CD4-positive, alpha-beta T cell treated with Interleukin-17A for 4 hours (primary cell): ENCODE measurements at places on chromosomes 13 and 19.

DNA sequence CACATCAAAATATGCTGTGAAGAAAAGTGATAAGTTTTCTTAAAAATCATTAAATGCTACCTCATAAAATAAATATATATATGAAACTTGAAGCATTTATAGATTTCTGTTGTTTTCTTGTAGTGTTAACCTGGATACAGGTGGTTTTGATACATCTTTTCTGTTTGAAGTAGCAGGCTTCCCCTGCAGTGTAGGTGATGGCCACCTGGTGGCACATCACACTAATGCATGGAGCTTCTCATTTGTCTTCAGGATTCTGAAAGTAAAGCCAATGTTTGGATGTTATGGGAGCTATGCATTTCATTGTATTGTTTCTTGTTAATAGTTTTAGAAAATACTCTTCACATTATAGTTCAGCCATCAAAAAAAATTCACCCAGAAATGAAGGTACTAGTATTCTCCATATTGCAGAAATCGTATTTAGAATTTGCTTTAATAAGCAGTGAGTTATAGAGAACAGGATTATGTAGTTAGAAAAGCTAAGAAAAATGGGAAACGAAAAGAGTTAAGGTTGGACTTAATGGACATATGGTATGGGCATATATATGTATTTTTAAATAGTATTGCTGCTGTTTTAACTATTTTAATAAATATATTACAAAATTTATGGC lies 18.7 kb downstream of the GPR180 start:
- peak; percentile 23 for DNase-seq

GRCh38 chr13:109737606-109738005 lies 48.8 kb downstream of the IRS2 start:
- DNase-seq: no peak

DNA sequence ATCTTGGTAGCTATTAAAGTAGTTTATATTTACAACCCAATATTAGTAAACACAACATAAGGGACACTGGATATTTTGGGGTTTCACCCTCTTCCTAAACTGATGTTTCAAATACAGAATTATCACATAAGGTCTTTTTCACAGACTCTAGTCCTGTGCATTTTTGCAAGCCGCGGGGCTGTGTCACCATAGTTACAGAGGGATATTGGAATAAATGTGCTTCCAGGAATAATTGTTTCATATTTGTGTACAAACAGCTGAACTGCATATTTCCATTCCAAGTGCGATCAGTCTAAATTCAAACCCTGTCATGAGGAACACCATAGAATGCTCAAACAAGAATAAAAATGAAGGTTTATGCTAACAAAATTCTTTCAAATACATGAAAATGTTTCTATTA lies 762.5 kb upstream of the ARGLU1 start:
- no peak for DNase-seq

DNA sequence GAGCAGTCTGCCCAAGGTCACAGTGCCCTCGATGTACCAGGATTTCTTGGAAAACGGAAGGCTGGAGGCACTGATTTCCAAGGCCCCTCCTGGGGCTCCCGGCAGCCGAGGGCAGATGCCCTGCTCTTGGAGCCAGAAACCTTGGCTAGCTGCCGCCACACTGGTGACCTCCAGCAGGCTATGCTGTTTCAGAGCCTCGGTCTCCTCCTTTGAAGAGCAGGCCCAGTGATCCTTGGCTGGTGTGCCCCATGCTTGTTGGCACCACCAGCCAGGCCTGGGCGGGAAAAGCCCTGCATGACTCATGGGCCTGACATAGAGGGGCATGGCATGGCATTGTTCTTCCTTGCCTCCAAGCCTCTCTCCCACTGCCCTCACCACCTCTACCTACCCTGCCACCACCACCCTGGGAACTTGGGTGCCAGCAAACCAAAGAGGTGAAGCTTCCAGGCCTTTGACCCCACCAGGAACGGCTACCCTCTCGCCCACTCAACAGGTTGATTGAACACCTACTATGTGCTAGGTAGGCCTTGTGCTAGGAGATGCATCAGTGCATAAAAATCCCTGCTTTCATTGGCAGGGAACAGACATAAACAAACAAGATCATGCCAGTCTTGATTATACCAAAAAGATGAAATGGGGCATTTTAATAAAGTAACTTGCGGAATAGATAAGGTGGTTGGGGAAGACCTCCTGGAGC lies 1.6 kb upstream of the CLEC11A start:
- no peak for DNase-seq

DNA sequence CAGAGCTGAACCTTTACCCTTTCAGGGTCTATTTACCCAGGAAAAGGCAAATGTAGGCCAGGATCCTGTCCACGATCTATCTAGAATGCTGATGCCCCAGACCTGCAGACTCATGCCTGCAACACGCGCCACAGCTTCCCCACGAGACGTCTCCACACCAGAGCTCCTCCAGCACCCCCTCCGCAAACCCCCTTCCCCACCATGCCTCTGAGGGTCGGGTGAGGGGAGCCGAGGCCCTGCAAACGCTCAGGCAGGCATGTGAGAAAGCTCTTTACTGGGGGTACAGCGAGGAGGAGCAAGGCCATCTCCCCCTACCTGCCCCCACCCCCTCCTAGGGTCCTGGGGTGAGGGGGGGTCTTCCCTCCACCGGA lies 8.9 kb downstream of the DYRK1B start:
- no peak for DNase-seq

GRCh38 chr13:98772794-98773452 lies 20.5 kb upstream of the SLC15A1 start:
- no peak for DNase-seq

- DNase-seq: no peak
These were observed 820 bp downstream of the EID2 start for GRCh38 chr19:39539165-39539517.

- no peak for DNase-seq
These were observed 6.2 kb downstream of the ATP4B start for GRCh38 chr13:113651511-113652403.

- DNase-seq: no peak
These were observed 646.5 kb upstream of the SLITRK6 start for GRCh38 chr13:86445672-86446071.

DNA sequence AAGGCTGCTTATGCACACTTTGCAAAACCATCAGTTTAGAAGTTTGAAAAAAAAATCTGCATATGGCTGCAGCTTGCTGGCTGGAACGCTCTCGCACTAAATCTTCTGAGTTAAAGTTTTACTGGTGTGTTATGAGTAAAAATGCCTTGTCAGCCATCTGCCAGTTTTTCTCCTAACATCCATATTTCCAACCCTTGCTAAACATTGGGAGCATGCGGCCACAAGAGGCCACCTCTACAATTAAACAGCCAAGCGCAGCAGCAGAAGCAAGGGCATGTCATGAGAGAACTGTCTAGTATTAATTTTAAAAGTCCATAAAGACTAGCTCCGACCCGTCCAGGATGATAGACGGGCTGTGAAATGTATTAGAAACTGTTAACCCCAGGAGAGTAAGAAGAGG lies 248.3 kb downstream of the TSHZ3 start:
- DNase-seq: no peak

GRCh38 chr13:27128825-27129627 lies 42.6 kb downstream of the USP12 start:
- no peak for DNase-seq

- peak; percentile 25 for DNase-seq
These were observed 38.9 kb downstream of the ALOX5AP start for GRCh38 chr13:30774214-30774730.

DNA sequence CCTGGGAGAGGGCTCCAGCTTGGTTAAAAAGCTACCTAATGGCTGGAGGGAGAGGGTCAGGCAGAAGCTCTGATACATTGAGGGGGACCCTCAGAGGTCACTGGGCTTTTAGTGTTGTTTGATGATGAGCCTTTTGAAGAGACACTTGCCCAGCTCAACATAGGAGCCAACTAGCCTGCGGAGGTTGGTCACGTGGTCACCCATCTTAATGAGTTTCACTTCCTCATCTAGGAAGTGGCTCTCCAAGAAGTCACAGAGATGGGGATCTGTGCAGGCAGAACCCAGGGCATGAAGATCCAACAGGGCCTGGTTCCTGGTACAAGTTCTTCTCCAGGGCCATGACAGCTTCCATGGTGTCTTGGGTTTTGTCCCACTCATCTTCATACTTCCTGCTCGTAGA lies 33.4 kb downstream of the IPO5 start:
- DNase-seq: no peak

GRCh38 chr13:29254626-29255370 lies 340.7 kb downstream of the SLC7A1 start:
- no peak for DNase-seq

- DNase-seq: no peak
These were observed 16.3 kb downstream of the ZNF507 start for GRCh38 chr19:32361574-32362317.

DNA sequence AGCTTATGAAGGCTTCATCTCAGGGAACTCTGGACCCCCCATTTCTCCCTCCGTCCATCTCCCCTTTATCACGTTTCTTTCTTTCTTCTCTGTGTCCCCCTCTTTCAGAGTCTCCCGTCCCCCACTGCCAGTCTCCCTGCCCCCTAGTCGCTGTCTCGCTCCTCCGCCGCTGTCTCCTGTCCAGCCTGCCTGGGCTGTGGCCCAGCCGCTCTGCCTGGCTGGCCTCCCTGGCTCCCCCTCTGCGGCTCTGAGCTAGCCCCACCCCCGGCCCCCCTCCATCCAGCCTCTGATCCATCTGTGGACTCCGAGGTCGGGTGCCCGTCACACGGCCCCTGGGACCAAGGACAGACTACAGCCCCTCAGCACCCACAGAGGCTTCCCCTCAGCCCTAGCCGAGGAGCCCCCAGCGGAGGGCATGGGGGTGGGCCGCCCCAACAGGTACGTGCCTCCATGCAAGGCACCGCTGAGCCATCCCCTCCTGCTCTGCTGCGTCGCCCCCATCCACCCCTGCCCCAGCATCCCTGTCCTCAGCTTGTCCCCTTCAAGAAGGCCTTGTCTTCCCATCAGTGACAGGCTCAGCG lies 1.1 kb upstream of the KCNJ14 start:
- no peak for DNase-seq

GRCh38 chr19:38274739-38275138 lies 10.4 kb downstream of the SPINT2 start:
- DNase-seq: no peak

DNA sequence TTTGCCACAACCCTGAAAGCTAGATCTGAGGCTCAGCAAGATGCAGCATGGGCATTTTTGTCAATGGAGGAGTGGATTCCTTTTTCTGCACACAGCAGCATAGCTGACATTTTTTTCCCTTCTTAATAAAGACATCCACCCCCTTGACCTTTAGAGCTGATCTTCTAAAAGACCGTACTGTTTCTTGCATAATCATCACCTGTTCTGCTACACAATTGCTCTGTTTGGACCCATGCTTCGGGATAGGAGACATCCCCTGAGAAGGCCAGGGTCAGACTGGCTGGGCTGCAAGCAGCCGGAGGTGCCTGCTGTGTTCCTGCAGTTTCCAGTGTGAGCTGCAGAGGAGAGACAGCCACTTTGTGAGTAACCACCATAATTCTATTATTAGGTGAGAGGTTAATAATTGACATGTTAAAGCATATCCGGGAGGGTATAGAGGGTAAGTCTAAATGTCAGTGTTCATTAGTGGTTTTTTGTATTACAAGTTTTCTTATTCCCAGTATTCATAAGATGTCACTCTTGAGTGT lies 108.5 kb upstream of the C1QTNF9B start:
- no peak for DNase-seq

GRCh38 chr13:91302111-91302510 lies 45.4 kb upstream of the MIR17HG start:
- no peak for DNase-seq

GRCh38 chr19:5225486-5226345 lies 114.9 kb downstream of the PTPRS start:
- DNase-seq: peak; percentile 13

- peak; percentile 27 for DNase-seq
These were observed 294.8 kb downstream of the TSHZ3 start for GRCh38 chr19:31054430-31054829.

DNA sequence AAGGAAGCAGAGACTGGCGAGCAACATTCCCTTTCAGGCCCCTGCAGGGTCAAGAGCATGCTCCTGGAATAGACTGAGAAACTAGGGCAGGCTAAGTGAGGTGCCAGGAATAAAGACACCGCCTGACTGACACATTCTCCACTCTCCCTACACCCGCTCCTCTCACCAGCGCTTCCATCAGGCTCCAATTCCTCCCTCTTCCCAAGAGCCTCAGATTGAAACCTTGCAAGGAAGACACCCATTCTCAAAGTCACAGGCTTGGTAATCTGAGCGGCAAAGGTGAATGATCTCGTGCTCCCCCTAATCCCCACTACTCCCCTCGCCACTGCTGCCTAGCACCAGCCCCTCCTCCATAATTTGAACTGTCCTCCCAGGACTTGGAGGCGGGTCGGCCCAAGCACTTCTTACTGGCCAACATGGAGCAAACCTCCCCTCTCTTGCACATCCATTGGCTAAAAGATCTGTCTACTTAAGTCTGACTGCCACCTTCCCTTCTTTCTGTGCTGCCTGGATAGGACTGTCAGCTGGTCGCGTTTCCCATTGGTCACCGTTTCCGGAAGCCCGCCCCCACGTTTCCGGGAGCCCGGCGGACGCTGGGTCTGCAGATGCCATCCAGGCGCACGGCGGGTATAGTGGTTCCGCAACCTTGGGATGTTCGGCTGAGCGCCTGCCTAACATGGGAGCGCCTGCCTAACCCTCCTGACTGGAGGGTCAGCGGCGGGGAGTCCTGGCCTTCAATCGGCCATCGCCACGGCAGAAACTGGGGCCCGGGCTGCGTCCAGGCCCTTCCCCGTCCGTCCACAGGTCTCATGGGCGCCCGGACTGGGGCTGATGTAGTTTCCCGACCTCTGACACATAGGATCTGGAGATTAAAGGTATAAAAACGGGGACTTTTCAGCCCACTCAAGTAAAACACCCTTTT lies 33.6 kb downstream of the ZNF383 start:
- DNase-seq: peak; percentile 17

DNA sequence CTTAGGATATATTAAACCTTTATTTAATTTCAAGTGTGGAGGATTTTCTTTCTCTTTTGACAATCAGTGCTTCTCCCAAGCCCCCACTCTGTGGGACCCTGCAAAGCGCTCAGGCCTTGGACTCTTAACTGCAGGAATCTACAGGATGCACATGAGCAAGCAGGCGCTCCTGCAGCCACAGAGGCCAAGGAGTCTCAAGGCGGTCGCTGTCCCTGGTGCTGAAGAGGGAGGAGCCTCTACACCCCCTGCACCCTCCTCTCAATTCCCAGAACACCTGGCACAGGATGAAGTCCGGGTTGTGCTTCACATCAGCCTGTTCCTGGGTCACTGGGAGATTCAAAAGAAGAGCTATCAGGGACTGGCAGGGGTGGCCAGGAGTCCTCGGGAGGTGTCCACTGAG lies 13.5 kb downstream of the OR10H4 start:
- no peak for DNase-seq

GRCh38 chr13:113930671-113931637 lies 42.9 kb downstream of the C13orf46 start:
- DNase-seq: peak; percentile 37

- DNase-seq: peak; percentile 63
These were observed 19.6 kb downstream of the TMEM150B start for GRCh38 chr19:55305491-55305890.

DNA sequence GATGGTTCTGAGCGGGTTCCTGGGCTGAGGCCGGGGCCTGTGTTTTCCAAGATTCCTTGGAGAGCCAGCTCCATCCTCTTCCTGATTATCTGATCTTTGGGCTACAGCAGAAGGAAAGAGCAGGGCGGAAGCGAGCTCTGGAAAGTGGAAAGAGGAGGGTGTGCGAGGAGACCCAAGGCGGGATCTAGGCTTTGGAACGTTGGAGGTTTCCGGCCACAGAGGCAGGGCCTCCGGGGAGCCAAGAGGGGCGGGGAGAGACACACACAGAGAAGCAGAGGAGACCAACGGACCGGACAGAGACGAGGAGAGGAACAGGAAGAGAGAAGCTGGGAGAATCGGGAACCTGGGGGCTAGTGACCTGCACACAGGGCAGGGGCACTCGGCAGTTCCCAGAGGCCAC lies at the start of gene CLEC11A:
CLEC11A (plus strand) TSS at position 296 of the 400 bp plus-strand sequence. CDS start 162 bp downstream, outside the sequence.
- DNase-seq: no peak

GRCh38 chr19:43546581-43546980 lies 13.6 kb downstream of the ZNF575 start:
- no peak for DNase-seq
